GM12892 (cell line): ENCODE measurements at places on chromosomes 16 and 17.

DNA sequence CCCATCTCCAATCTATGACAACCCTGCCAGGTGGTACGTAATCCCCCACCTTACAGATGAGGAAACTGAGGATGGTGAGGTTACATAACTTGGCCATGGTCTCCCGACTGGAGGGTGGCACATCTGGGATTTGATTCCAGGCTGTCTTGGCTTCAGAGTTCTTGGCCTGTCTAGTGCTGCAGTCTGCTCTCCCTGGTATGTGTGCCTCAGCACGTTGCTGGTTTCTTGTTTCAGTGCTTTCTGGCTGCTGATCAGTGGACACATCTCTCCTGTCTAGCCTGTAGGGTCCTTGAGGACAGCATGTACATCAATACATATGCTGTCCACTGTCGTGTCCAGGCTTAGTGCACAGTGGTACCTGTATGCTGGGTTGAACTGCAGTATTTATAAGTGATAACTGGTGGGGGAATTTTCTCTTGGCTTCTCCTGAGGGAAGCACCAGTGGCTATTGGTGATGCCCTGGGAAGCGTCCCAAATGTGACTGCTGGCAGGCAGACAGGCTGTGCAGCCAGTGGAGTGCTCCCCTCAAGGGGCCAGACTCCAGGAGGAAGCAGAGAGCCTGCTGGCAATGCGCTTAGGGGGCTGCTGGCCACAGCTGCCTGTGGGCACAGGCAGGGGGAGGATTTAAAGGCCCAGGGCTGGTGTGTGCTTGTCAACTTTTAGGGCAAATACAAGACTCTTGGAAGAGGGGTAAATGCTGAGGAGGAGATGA is 14.4 kb downstream of the CTRL start:
- DNase-seq: no peak

- DNase-seq: no peak
Measured at GRCh38 chr17:4256952-4257351, 6.8 kb downstream of the ANKFY1 start.

- DNase-seq: no peak
Measured at GRCh38 chr17:9109933-9110332, 88.6 kb downstream of the NTN1 start.

GRCh38 chr17:54983260-54983659 is 14.7 kb downstream of the STXBP4 start:
- no peak for DNase-seq

- DNase-seq: no peak
Measured at GRCh38 chr16:49465661-49466528, 92.3 kb downstream of the C16orf78 start.

- no peak for DNase-seq
Measured at GRCh38 chr17:34603974-34604373, 24.6 kb downstream of the TMEM132E start.

GRCh38 chr16:47888142-47888541 is 267.7 kb downstream of the ABCC12 start:
- no peak for DNase-seq

DNA sequence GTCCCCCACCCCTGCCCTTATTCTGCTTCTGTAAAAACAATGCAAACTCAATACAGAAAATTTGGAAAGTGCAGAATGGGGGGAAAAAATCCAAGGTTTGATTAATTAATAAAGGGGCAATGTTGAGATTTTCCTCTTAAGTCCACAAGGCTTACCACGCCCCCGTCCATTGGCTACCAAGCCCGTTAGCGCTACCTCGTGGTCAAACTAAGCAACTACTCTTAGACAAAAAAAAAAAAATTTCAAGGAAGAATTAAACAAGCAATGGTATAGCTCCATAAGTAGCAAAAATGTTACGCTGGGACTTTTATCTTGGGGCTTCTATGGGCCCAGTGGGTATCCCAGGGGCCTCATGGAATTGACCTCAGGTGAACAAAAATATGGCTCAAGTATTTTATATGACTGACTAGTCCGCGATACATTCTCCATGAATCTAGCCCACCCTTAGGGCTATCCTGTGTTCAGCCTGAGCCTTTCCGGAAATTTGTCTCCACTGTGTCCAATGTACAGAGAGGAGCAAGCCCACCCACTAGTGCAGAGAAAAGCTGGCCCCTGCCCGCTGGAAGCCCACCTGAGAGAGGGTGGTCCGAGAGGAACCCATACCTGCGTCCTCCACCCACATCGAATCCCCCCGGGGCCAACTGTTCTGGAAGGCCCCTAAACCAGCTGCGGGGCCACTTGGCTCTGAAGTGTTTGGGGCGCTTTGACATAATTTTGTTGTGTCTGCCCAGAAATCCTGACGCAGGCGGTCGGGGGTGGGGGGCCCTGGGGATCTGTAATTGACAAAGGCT is 19.1 kb upstream of the TEX2 start:
- DNase-seq: peak; percentile 36

- no peak for DNase-seq
Measured at GRCh38 chr16:68283346-68283745, 19.0 kb downstream of the SLC7A6 start.

GRCh38 chr17:40099619-40100418 is 570 bp downstream of the NR1D1 start:
- DNase-seq: no peak

- DNase-seq: peak; percentile 46
Measured at GRCh38 chr17:81870131-81870980, 781 bp downstream of the ARHGDIA start.

GRCh38 chr16:17555176-17555575 is 84.4 kb upstream of the XYLT1 start:
- DNase-seq: no peak

DNA sequence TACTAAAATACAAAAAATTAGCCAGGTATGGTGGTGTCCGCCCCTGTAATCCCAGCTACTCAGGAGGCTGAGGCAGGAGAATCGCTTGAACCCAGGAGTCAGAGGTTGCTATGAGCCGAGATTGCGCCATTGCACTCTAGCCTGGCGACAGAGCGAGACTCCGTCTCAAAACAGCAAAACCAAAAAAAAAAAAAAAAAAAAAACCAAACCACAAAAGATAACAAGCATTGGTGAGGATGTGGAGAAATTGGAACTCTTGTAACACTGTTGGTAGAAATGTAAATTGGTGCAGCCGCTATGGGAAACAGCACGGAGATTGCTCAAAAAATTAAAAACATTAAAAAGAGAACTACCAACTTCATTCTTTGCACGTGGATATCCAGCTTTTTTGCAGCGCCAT is 119.4 kb downstream of the OR1D5 start:
- no peak for DNase-seq

GRCh38 chr17:2025220-2025621 is at the start of gene RTN4RL1:
Gene RTN4RL1 (minus strand): TSS chr17:2025334. CDS start chr17:2024865, 469 bp downstream.
- no peak for DNase-seq

DNA sequence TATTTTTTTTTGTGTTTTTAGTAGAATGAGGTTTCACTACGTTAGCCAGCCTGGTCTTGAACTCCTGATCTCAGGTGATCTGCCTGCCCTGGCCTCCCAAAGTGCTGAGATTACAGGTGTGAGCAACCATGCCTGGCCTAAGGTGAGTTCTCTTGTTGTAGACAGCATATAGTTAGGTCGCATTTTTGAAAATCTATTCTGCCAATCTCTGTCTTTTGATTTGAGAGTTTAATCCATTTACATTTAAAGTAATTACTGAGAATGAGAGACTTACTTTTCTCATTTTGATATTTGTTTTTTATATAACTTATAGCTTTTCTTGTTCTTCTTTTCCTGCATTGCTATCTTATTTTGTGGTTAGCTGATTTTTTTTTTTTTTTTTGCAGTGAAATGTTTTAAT is 6.3 kb upstream of the PRKCB start:
- DNase-seq: no peak
